ENCODE measurements at places on chromosomes 3 and 15.
A peak's percentile ranks its signal among the peaks of the same experiment; 100 is the strongest.

DNA sequence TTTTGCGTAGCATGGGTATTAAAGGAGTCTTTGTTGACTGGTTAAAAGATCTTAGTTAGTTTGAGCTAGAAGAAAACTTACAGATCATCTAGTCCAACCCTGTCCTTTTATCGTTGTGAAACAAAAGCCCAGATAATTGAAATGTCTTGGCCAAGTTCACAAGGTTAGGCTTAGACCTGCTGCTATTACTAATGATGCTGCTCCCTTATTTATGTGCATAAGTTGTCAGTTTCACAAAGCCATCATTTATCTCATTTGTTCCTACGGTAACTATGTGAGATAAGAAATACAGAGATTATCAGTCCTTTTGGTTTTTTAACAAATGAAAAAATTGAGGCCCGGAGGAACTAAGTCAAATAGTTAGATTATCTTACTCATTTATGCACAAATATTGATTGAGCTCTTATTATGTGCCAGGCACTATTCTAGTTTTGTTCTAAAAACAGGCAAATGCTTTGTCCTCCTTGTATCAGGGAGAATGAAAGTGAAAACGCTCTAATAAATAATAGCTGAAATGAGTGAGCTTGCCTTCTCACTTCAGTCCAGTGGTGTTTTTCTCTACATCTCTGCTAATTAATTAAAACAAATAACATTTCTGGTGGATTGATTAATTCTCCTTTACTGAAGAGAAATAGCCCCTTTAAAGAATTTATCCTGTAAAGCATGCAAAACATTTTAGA lies 49.1 kb upstream of the TPRG1 start:
- no peak for DNase-seq

DNA sequence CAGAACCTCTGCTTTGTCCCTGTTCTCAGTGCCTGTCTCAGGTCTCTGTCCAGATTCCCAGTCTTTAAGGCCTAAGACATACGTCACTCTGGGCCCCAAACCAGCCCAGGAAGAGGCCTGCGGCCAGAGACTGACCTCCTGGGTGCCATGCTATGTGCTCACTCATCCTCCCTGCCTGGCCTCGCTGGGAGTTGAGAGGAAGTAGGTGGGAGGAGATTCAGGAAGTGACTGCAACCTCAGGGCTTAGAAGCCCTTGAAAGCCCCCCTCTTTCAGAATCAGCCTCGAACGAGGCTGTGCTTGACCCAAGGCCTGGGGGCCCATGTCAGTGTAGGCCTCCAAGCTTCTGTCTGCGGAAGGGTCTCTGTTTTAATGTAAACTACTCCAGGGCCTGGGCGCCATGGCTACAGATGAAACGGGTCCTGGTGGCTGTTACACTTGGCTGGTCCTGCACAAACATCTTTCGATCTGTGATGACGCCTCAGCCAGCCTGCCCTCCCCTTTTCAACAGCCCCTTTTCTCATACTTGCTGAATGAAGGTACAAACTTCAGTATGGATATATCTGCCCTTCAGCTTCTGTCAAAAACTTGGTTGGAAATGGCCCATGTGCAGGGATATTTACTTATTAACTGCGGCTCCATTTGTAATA lies 11.7 kb downstream of the RASGRF1 start:
- peak; percentile 4 for DNase-seq

- no peak for DNase-seq
Measured at GRCh38 chr15:38238311-38238710, 14.3 kb upstream of the SPRED1 start.

GRCh38 chr15:31352911-31353811 lies 26.5 kb downstream of the KLF13 start:
- peak; percentile 9 for DNase-seq

DNA sequence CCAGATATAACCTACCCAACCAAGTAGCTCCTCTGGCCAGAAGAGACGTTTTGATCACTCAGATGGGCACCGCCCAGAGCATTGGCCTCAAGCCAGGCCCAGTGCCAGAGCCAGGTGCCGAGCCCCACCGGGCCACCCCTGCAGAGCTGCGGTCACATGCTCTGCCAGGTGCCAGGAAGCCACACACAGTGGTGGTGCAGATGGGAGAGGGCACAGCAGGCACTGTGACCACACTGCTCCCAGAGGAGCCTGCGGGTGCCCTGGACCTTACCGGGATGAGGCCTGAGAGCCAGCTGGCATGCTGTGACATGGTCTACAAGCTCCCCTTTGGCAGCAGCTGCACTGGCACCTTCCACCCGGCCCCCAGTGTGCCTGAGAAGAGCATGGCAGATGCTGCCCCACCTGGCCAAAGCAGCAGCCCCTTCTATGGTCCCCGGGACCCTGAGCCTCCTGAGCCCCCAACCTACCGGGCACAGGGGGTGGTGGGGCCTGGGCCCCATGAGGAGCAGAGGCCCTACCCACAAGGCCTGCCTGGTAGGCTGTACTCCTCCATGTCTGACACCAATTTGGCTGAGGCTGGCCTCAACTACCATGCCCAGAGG lies 19.1 kb upstream of the APEH start:
- DNase-seq, result no peak

DNA sequence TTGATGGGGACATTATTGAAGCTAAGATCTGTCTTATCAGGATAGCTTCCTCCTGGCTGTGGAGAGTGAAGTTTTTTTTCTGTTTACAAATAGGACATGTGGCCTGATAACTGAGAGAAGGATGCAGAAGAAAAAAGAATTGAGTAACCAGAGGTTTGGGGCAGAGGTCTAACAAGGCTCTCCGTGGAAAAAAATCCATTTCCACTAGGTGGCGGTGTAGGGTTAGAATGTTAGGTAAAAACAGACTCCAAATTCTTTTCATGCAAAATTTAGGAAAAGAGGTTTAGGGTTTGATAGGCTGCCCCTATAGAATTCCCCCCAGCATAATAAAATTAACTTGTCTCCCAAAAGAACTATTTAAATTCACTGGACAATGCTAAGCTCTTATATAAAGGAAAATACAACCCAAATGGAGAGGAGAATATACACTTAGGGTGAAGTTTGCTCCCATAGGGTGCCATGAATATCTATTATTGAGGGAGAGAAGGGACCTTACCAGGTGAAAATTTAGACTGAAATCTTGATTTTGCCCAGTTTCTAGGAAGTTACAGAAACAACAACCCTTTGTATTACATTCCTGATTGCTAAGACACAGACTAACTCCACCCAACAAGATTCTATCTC lies 1560.4 kb downstream of the OTOL1 start:
- peak; percentile 37 for DNase-seq

GRCh38 chr3:154904328-154904727 lies 175.8 kb upstream of the MME start:
- DNase-seq, result peak; percentile 36

DNA sequence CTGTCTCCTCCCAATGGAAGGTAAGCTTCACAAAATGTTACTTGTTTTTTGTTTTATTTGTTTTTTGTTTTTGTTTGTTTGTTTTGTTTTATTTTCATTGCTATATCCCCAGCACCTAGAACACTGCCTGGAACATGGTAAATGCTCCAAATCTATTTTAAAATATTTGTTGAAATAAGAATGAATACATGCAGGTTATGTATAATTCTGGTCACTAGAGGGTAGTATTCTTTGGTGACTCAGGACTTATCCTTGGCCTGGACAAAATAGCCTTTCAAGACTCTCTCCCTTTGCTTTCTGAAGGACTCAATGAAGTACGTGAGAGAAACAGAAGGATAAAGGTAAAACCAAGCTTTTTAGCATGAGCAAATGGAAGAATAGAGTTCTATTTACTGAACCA lies 46.9 kb upstream of the PPP2R3A start:
- peak; percentile 62 for DNase-seq

- DNase-seq, result no peak
Measured at GRCh38 chr15:51866751-51867150, 37.3 kb downstream of the TMOD3 start.

DNA sequence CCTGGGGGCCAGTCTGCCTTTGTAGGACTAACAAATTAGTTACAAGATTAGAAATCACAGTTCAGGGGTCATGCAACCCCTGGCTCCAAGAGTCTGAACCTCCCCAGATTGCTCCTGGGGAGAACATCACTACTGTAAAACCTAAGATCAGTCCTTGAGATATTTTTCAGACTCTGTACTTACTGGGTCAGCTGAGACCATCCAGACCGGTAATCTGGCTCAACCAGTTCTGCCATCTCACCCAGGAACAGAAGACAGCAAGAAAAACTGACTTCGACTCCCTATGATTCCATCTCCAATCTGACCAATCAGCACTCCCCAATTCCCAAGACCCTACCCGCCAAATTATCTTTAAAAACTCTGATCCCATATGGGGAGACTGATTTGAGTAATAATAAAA lies 47.5 kb downstream of the NMD3 start:
- DNase-seq, result no peak

GRCh38 chr3:97125902-97126499 lies 311.6 kb downstream of the EPHA6 start:
- DNase-seq, result no peak

GRCh38 chr3:169342652-169343505 lies 320.6 kb downstream of the MECOM start:
- no peak for DNase-seq

DNA sequence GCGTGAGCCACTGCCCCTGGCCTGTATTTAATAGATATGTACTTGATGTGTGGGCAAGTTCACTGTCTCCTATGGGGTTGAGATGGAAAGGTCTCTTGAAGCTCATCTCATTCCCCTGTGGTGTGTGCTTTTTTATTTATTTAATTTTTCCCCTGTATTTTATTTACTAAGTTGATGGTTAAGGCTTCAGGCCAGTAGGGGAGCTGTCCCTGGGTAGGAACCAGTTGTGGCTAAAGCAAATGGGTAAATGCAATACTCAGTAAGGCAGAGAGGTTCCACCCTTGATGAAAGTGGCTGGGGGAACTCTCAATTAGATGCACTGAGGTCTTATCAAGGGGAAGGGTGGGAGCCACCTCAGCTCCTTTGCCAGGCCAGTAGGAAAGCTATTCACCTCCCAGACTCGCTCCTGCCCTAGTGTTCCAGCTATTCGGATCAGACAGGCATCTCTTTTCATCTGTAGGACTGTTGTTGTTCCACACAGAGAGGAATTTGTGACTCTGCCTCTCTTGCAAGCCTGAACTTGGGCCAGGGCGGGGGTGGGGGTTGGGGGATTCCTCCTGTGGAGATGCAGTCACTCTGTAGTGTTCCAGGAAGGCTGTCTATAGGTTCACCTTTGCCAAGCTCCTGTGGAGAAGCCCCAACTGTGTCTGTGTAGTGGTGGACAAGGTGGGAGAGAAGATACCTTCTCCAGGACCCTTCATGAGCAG lies 26.1 kb downstream of the PCCB start:
- DNase-seq, result no peak

DNA sequence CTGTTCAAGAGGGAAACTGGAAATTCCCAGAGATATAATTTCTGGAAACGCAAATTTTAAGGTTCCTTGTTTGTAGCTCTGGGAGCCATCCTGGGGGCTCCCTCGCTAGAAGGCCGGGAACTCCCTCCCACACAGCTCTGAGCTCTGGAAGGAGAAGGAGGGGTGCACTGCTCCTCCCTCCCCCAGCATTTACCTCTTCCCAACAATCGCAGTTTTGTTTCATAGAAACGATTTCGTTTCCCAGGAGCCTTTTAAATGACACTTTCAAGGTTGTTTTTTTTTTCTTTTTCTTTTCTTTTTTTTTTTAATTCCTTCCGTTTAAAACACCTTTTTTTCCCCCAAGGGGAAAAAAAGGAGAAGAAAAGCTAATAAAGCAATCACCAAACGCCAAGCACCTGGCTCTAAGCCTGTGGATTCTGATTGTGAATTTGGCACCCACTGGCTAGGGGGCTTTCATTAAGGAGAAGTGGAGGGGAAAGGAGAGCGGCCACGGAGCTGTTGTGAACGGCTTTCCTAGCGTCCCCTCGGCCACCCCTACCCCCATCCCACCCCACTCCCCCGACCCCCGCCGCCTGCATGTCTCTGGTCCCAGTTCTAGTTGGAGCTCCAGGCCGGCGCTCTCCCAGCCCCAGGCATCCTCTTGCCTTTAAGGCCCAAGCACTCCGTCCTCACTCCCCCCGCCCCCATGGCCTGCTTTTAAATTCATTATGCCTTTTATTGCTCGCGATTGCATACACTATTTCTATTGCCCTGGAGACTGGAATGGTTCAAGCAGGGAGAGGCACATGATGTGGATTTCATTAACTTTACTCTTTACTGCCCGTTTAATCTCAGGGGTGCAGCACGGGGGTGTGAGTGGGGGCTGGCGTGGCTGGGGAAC lies 13.6 kb upstream of the CCDC33 start:
- DNase-seq, result no peak

GRCh38 chr3:167095976-167096375 lies 284.1 kb downstream of the ZBBX start:
- DNase-seq, result no peak

DNA sequence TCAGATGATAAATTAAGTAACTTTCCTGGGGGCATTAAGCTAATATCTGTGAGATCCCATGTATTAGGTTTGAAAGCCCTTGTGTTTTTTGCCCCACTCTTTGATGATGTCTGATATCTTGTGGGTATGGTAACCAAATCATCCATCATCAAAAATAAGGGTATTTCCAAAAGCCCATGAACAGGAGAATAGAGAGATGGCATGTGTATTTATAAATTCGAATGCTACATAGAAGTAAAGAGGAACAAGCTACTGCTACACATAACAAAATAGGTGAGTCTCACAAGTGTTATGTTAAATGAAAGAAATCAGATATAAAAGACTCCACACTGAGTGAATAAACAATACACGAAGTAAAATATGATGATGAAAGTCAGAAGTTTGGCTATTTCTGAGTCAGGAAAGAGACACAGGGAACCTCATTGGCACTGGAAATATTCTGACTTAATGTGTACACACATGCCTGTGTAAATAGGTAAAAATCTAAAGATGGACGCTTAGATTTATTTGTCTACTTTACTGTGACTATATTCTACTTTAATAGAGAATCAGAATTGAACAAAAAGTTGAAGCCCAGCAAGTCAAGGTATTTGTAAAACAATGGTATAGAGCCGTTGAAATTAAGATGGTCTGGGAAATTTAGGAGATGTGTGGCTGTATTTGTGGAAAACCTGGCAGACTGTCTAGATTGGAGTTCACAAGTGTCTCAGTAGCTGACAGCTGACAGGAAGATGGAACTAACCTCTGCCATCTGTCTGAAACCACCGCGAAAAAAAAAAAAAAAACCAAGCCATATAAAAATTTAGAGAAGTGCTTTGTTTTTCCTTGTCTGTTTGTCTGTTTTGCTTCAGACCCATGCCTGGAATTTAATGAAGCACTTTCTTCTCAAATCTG lies 111.0 kb upstream of the TGFBR2 start:
- DNase-seq, result peak; percentile 24

GRCh38 chr3:21392526-21392925 lies 358.5 kb downstream of the ZNF385D start:
- DNase-seq, result no peak

DNA sequence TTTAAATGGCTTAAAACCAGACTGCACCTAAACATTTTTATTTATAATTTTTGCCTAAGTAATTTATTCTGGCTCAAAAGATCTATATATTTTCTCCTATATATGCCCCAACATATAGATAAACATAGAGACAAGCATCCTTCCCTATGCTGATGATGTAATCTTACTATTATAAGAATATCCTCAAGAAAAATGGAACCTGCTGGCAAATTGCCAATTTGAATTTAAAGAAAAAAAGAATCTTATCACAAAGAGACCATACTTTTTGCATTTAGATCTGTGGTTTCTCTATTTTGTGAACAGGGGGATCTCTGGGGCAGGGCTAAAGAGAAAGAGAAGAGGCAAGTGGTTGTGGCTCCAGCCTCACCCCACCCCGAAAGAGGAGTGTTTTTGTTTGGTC lies 107.2 kb upstream of the CMC1 start:
- no peak for DNase-seq

Data from Kasumi-1 (cell line).